Retina (tissue), 1 donor: ENCODE measurements at places on chromosomes 4 and X.
A peak's percentile ranks its signal among the peaks of the same experiment; 100 is the strongest.

GRCh38 chrX:133444952-133445831 lies 29.9 kb upstream of the GPC4 start:
- DNase-seq: peak; percentile 47

DNA sequence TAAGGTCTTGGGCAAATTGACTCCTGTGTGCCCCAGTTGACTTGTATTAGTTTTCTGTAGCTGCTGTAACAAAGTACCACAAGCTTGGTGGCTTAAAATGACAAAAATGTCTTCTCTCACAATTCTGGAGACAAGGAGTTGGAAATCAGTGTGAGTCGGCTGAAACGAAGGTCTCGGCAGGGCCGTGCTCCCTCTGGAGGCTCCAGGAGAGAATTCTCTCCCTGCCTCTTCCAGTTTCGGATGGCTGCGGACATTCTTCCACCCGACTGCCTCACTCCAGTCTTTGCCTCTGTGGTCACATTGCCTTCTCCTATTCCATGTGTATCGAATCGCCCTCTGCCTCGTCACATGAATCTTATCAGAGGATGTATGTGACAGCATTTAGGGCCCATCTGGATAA lies 66.0 kb upstream of the PHOX2B start:
- peak; percentile 49 for DNase-seq

DNA sequence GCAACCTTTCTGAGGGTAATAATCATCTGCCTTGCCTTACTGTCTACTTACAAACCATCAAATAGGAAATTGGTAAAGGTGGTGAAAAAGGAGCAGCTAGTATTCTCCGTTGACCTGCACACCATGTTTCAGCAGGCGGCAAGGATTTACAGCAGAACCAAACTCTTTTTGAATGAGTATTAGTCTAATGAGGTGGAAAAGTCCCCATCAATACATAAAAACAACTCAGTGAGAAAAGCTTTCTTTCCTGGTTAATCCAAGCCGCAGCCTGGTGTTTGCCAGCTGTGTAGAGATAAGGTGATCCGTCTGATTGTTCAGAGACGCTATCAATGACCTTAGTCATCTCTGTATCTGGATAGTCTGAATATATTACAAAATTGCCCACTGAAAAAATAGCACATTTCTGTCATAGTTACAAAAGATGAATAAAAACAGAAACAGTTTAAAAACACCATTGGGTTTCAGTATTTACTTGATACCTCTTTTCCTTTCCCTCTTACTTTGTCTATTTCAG lies 110.4 kb upstream of the TBC1D9 start:
- no peak for DNase-seq

DNA sequence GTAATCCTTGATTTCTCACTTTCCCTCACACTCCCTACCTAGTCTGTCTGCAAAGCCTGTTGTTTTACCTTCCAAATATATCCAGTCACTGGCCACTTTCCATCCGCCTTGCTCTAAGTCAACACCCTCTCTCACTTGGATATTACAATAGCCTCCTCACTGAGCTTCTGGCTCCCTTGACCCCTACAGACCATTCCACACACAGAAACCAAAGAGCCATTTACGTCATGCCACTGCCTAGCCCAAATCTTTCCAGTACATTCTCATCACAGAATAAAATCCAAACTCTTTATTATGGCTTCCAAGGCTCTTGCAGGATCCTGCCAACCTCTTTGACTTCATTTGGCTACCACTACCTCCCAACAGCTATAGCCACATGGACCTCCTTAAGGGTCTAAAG lies 25.7 kb upstream of the ARHGEF9 start:
- no peak for DNase-seq

- DNase-seq: no peak
These were observed 23.1 kb downstream of the CD40LG start for GRCh38 chrX:136671006-136671610.
